ENCODE measurements at places on chromosomes 2 and 18. TPM values are rescaled to one million over a fixed set of nuclear protein-coding genes. Genes with fewer than 3 reads are reported as not detected.

DNA sequence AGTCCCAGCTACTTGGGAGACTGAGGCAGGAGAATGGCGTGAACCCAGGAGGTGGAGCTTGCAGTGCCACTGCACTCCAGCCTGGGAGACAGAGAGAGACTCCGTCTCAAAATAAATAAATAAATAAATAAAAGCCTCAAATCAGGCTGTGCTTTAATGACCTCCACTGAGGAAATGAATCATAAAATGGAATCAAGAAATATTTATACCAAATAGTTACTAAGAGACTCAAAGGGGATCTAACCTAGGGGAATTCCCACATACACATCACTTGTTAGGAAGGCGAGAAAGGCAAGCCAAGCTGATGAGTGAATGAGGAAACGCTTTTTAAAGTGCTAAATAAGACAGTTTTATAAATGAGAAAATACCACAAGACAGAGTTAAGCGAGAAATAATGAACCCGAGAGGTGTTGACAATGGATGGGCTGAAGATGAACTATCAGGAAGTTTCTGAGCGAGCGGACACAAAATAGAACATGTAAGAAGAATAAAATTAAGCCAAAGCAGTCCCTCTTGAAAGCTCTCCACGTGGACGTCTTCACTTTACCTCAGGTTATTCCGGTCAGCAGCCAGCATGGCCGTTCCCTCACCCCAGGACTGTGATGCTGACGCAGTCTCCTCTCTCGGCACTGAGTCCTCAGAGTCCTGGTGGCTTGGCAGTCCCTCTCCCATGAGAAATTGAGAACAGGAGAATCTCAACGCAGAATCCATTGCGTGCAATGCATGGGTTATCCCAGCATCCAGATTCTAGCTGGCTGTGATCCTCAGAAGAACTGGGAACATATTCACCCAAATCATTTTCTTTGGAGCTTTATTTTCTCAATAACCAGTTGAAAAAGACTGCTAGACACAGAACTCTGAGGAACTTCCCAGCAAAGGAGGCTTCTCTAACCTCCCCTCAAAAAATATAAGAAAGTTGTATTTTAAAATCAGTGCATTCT lies 22.3 kb downstream of the PXDN start:
- peak; percentile 10 for DNase-seq

The FNDC4 gene
- 1.7 TPM for polyA plus RNA-seq

GRCh38 chr2:61181382-61182058 lies 19.5 kb downstream of the C2orf74 start:
- no peak for DNase-seq

The CLEC4F gene
- 0.04 TPM for polyA plus RNA-seq

The SERPINB11 gene
- not detected for polyA plus RNA-seq

DNA sequence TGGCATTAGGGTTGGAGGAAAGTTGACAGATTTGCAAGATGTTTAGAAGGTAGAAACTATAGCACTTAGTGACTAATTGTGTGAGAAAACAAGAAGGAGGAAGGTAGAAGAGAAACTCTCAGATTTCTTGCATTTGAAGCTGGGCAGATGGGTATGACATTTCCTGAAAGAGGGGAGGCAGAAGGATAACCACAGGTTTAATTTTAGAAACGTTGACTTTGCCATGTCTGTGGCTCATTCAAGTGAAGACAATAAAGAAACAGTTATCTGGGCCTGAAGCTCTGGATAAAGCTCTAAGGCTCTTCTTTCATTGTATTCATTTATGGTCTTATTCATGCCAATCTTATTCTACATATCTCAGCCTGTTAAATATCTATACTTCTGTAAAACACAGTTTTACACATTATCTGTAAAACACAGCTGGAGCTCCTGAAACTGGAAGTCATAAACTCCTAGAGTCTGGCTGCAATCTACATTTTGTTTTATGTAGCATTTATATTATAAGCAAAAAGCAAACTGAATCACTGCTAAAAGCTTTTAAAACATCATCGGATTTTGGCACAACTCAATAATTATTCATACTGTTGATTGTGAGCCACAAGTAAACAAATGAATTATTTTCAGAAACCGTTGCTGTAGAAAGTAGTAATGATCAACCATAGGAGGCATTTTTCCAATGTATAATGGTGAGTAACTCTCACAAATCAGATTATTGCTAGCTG lies 138.5 kb downstream of the RIT2 start:
- no peak for DNase-seq

DNA sequence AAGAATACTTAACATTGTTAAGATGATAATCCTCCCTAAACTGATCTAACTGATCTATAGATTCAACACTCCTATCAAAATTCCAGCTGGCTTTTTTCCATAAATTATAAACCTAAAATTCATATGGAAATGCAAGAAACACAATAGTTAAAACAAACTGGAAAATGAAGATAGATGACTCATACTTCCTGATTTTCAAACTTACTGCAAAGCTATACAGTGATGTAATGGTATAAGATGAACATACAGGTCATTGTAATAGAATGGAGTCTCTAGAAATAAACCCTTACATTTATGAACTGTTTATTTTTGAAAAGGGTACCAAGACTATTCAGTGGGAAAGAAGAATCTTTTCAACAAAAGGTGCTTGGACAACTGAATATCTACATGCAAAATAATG lies 32.3 kb downstream of the UBXN4 start:
- no peak for DNase-seq

- DNase-seq: no peak
Observed at GRCh38 chr2:137500599-137500998, 463.7 kb upstream of the HNMT start.

DNA sequence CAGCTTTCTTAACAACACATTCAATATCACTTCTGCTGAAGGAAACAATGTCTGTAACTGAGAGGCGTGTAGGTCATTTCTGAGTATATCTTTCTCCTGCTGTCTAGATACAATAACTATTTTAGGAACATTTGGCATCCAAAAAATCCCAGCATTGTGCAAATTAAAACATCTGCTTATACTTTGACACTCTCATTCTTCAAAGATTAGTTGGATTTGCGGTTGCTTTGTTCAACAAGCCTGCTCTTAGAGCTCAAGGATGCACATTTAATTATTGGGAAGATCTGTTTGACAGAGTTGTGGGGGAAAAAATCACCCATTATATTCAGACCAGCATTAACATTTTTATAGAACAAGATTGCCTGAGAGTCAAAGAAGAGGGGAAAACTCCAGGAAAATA lies 449.5 kb upstream of the HNRNPA3 start:
- no peak for DNase-seq

GRCh38 chr2:42246562-42246961 lies 77.4 kb downstream of the EML4 start:
- DNase-seq: no peak

- no peak for DNase-seq
Observed at GRCh38 chr2:202311823-202312388, 46.3 kb downstream of the NOP58 start.
